ENCODE measurements at places on chromosomes 7 and 10. TPM values are rescaled to one million over a fixed set of nuclear protein-coding genes. Genes with fewer than 3 reads are reported as not detected.
A peak's percentile ranks its signal among the peaks of the same experiment; 100 is the strongest.

The TWIST1 gene
- not detected for total RNA-seq

The EPHB6 gene
- total RNA-seq = 8.1 TPM

The KLLN gene
- 1.1 TPM for total RNA-seq

- no peaks in the 10 kb centered on the region for H3K27me3 ChIP-seq
- no peaks in the 10 kb centered on the region for H3K36me3 ChIP-seq
- no peak for DNase-seq
- H3K4me3 ChIP-seq = no peak overlapping the region
Observed at GRCh38 chr7:36965625-36966024, 241.3 kb upstream of the AOAH start.

The CHN2 gene
- 5.3 TPM for total RNA-seq

The CALY gene
- total RNA-seq = 0.92 TPM

DNA sequence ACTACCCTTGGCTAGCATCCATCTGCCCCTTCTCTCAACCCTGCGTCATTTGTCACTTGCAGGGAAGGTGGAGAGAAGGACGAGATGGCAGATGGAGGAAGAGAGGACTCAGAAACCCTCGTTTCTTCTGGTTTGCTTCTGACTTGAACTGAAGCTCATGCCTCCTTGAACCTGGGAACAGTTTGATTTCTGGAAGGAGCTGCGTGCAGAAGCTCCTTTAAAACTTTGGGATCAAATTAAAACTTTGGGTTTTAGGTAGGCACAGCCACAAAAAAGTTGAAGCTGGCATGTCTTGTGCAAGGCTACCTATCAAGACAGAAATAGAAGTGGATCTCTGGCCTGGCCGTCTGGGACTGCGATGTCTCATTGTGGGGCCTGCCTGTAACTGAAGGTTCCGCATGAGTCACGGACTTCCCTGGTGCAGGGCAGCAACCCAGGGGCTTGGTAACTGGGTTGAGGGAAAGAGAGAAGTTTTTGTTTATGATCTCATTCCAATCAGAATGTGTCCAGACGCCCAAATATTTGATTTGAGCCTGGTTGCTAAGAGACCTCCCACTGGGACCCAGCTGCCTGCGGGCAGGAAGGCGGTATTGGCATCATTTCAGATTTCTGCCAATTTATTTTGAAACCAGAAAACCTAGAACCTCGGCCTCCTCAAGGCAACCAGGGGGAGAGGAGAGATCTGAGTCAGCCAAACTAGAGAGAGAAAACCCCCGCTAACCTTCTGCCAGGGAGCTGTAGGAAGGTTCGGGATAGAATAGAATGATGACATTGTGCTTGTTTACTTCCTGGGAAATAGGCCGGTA lies 15.8 kb upstream of the CAMK1D start:
- H3K27me3 ChIP-seq = no peaks in the 10 kb centered on the region
- H3K4me3 ChIP-seq = no peak overlapping the region
- no peaks in the 10 kb centered on the region for H3K36me3 ChIP-seq
- H3K4me1 ChIP-seq = no peaks in the 10 kb centered on the region

DNA sequence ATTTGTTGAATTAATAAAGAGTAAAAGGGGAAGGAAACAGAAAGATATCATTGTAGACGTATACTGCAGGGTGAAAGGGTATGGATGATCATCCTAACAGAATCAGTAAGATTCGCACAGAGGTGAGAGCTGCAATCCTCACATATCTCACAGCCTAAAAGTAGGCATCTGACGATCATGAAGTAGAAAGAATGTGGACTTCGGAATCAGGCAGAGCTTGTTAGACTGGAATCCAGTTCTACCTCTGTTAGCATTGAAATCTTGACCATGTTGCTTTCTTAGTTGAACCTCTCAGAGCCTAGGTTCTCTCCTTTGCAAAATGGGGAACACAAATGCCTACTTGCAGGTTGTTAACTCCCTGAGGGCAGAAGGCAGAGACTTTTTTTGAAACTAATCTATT lies 320.0 kb upstream of the C7orf33 start:
- H3K36me3 ChIP-seq = no peaks in the 10 kb centered on the region
- no peaks in the 10 kb centered on the region for H3K4me1 ChIP-seq
- H3K4me3 ChIP-seq = no peak overlapping the region
- no peaks in the 10 kb centered on the region for H3K27me3 ChIP-seq
- no peak for DNase-seq
- no peak overlapping the region for H3K27ac ChIP-seq

The CYP2E1 gene
- 0.28 TPM for total RNA-seq

GRCh38 chr7:99106411-99106810 lies 37.5 kb downstream of the SMURF1 start:
- H3K4me1 ChIP-seq = peaks cover 13% of the 10 kb centered on the region
- H3K4me3 ChIP-seq = no peak overlapping the region
- no peak for DNase-seq
- no peaks in the 10 kb centered on the region for H3K36me3 ChIP-seq
- H3K27ac ChIP-seq = no peak overlapping the region

The ELFN1 gene
- total RNA-seq = 0.22 TPM

- H3K27me3 ChIP-seq = no peaks in the 10 kb centered on the region
- no peak for DNase-seq
- no peak overlapping the region for H3K27ac ChIP-seq
Observed at GRCh38 chr10:68756246-68756645, 35.2 kb downstream of the CCAR1 start.

The MBL2 gene
- total RNA-seq = not detected

GRCh38 chr10:87546971-87547413 lies 42.3 kb downstream of the MINPP1 start:
- no peak overlapping the region for H3K4me3 ChIP-seq
- H3K27me3 ChIP-seq = no peaks in the 10 kb centered on the region
- no peaks in the 10 kb centered on the region for H3K36me3 ChIP-seq
- H3K4me1 ChIP-seq = peaks cover 8% of the 10 kb centered on the region

GRCh38 chr10:99975942-99976809 lies 33.6 kb downstream of the DNMBP start:
- H3K4me1 ChIP-seq = no peaks in the 10 kb centered on the region
- H3K4me3 ChIP-seq = no peak overlapping the region
- no peaks in the 10 kb centered on the region for H3K36me3 ChIP-seq

DNA sequence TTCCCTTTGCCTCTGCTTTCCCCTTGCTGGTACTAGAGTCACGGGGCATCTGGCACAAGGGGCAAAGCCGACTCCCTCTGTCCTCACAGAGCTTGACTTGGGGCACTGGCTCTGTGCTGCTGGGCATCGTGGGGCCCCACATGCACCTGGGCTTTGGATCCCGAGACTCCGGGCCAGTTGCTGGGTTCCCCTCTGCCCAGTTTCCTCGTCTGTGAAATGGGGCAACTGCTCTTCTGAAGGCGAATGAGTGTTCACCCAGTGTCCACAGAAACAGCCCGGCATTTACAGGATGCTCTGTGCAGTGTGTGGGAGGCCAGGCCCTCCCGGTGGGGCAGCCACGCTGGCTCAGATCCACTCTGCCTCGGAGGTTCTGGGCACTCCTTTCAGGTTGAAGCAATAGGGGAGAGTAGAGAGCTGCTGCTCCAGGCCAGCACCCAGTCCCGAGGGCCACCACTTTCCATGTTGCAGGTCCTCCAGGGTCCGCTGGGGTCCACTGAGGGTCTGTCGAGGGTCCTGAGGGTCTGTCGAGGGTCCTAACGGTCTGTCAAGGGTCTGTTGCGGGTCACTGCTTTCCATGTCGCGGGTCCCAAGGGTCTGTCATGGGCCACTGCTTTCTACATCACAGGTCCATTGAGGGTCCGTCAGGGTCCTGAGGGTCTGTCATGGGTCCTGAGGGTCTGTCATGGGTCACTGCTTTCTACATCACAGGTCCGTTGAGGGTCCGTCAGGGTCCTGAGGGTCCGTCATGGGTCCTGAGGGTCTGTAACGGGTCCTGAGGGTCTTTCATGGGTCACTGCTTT lies 103.6 kb downstream of the VIPR2 start:
- H3K36me3 ChIP-seq = no peaks in the 10 kb centered on the region
- no peak overlapping the region for H3K4me3 ChIP-seq
- H3K27ac ChIP-seq = no peak overlapping the region
- DNase-seq = no peak
- H3K4me1 ChIP-seq = no peaks in the 10 kb centered on the region
- no peaks in the 10 kb centered on the region for H3K27me3 ChIP-seq

The SLC13A1 gene
- total RNA-seq = not detected

GRCh38 chr10:33365871-33366411 lies 31.5 kb upstream of the NRP1 start:
- no peak overlapping the region for H3K27ac ChIP-seq
- H3K27me3 ChIP-seq = no peaks in the 10 kb centered on the region
- no peaks in the 10 kb centered on the region for H3K36me3 ChIP-seq
- DNase-seq = no peak

GRCh38 chr7:106655703-106656498 lies 5.1 kb downstream of the CCDC71L start:
- no peak for DNase-seq
- H3K36me3 ChIP-seq = no peaks in the 10 kb centered on the region
- peak overlapping the region; percentile 48 for H3K27ac ChIP-seq
- no peak overlapping the region for H3K4me3 ChIP-seq
- H3K27me3 ChIP-seq = no peaks in the 10 kb centered on the region
- H3K4me1 ChIP-seq = peaks cover 20% of the 10 kb centered on the region

GRCh38 chr7:122833888-122834570 lies 52.2 kb downstream of the CADPS2 start:
- no peak for DNase-seq
- no peaks in the 10 kb centered on the region for H3K4me1 ChIP-seq
- H3K27me3 ChIP-seq = no peaks in the 10 kb centered on the region
- no peak overlapping the region for H3K4me3 ChIP-seq
- no peak overlapping the region for H3K27ac ChIP-seq

DNA sequence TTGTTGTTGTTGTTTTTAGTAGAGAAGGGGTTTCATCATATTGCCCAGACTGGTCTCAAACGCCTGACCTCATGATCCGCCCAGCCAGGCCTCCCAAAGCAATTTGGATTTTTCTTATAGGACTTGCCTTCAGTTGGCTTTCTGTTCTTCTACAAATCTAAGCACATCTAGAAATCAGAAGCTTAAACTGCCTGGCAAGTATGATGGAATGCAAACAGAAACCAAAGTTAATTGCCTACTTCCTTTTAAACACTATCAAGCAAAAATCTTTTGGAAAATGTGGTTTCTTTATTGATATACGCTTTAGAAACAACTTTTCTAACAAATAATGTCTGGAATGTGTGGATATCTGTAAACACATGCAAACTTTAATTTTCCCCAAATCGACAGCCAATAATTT lies 64.9 kb downstream of the USP6NL start:
- H3K27ac ChIP-seq = no peak overlapping the region
- no peaks in the 10 kb centered on the region for H3K4me1 ChIP-seq
- DNase-seq = no peak
- H3K4me3 ChIP-seq = no peak overlapping the region
- H3K36me3 ChIP-seq = no peaks in the 10 kb centered on the region

The CDK1 gene
- total RNA-seq = 68.8 TPM

GRCh38 chr10:118992496-118992895 lies 37.0 kb upstream of the NANOS1 start:
- H3K27me3 ChIP-seq = no peaks in the 10 kb centered on the region
- H3K27ac ChIP-seq = no peak overlapping the region
- no peak overlapping the region for H3K4me3 ChIP-seq
- no peaks in the 10 kb centered on the region for H3K4me1 ChIP-seq

DNA sequence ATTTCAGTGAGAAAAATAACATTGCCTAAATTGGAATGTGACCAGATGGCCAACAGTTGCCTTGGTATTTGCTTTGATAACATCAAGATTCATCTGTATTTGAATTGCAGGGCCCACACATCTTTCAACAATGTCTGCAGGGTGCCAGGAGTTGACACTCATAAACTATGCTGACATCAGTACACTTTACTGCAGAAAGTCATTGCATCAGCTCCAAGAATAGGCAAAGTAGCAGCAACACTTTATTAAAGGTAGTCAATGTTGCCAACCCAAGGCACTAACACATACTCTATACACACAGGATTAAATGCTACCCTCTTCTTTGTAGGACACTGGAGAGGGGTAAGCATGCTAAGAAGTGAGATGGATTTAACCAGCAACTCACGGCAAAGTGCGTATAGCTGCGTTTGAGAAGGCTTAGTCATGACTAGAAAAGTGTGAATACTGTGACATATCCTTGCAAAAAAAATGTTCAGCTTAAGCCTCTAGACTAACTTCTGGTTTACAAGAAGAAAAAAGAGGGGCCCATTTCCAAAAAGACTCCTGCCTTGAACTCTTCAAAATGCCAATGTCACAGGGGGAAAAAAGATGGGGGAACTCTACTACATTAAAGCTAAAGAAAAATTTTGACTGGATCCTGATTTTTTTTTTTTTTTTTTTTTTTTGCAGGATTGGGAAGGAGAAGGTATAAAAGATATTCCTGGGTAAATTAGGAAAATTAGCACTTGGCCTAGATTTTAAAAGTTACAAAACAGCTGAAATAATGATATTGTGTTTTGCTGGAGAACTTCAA lies 2.2 kb downstream of the BBIP1 start:
- no peak overlapping the region for H3K4me3 ChIP-seq
- no peaks in the 10 kb centered on the region for H3K27me3 ChIP-seq
- H3K4me1 ChIP-seq = peaks cover 10% of the 10 kb centered on the region

The EXOC4 gene
- total RNA-seq = 53.2 TPM

DNA sequence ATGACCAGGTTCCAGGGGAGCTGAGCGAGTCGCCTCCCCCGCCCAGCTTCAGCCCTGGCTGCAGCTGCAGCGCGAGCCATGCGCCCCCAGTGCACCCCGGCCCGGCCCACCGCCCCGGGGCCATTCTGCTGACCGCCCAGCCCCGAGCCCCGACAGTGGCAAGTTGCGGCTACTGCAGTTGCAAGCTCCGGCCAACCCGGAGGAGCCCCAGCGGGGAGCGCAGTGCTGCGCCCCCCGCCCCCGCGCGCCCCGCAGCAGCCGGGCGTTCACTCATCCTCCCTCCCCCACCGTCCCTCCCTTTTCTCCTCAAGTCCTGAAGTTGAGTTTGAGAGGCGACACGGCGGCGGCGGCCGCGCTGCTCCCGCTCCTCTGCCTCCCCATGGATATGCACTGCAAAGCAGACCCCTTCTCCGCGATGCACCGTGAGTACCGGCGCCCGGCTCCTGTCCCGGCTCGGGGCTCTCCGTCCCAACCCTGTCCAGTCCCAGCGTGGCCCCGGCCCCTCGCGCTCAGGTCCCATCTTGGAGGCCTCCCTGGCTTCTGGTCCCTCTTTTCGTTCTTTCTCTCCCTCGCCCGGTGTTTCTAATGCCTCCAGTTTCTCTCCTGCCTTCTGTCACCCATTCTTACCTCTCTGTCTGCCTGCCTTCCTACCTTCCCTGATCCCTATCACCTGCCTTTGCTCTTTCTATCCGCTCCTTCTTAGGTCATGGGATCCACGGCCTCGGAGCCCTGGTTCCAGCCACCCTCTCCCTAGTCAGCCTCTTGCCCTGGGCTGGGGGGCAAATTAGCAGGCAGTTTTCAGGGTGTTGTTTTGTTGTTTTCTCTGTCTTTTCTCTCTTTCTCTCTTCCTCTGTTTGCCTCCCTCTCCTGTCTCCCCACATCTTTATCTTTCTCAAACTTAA lies 751 bp downstream of the PAX2 start:
- no peak for DNase-seq
- no peak overlapping the region for H3K27ac ChIP-seq
- peaks cover 20% of the 10 kb centered on the region for H3K4me1 ChIP-seq
- no peak overlapping the region for H3K4me3 ChIP-seq
- no peaks in the 10 kb centered on the region for H3K36me3 ChIP-seq
- peaks cover 51% of the 10 kb centered on the region for H3K27me3 ChIP-seq
